Activated CD8-positive, alpha-beta memory T cell treated with anti-CD3 and anti-CD28 coated beads for 1 hour (primary cell): ENCODE measurements at places on chromosomes 11 and 22.

GRCh38 chr22:28024422-28024888 is 105.4 kb upstream of the PITPNB start:
- DNase-seq = no peak

DNA sequence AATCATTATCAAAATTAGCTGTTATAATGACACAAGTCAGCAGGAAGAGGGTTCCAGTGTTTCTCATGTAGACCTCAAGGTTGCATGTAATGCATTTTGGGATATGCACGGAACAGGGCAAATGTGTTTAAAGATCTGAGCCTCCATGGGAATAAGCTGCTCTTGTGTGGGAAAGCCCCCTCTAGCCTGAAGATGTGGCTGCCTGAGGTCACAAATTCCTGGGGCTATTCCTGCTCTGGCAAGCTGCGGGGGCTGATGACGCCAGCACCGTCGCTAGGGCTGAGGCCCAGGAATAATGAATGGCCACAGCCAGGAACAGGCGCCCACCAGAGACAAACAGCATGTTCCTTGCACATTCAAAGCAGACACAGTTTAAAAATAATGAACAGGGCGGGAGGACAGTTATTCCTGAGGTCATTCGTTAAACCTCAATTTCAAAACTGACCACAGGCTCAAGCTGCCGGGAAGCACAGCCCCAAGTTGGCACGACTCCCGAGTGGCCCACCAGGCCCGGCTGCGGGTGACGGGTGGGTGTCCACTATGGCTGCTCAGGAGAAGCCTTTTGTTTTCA is 11.7 kb downstream of the OSBPL5 start:
- DNase-seq = no peak

DNA sequence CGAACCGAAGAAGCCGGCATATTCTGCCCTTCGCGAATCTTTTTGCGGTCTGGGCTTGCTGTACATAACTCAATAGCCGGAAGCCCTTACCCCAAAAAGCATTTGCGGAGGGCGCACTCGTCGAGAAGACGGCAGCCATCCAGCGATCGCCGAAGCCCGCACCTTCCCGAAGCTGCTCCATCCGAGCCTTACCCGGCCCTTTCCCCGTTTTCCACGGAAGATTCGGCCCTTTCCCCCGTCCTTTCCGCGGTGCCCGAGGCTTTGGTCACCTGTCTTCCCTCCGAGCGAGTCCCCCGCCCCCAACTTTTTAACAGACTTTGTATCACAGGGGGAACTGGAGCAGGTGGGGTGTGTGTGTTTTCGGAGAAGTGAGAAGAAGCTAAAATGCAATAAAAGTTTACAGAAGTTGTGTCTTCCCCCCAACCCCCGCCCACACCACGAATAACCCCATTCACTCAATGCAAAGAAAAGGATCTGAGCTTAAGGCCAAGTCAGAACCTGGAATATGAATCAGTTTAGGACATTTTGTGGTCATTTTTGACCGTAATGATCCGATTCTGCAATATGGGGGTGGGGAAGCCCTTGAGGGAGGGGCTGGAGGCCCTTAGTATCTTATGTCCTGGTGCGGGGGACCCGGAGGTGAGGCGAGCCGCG is 99.0 kb upstream of the HSD17B12 start:
- no peak for DNase-seq

- no peak for DNase-seq
These were observed 998 bp downstream of the BAIAP2L2 start for GRCh38 chr22:38109371-38110001.

DNA sequence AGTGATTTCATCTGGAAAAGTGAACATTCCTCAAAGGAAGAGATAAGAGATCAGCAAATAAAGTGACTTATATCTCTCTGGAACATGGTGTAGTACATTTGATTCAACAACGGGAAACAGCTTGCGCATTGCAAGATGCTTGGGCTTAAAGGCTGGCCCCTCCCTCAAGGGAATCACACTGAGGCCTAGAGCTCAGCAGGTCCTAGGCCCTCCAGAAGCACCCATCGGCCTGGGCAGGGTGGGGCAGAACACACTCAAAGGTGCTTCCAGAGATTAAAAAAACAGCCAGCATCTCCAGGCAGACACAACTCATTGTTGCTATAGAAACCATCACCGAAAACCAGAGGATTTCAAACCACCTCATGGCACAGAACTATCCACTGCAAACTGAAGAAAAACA is 69.0 kb upstream of the ARFGAP3 start:
- no peak for DNase-seq

DNA sequence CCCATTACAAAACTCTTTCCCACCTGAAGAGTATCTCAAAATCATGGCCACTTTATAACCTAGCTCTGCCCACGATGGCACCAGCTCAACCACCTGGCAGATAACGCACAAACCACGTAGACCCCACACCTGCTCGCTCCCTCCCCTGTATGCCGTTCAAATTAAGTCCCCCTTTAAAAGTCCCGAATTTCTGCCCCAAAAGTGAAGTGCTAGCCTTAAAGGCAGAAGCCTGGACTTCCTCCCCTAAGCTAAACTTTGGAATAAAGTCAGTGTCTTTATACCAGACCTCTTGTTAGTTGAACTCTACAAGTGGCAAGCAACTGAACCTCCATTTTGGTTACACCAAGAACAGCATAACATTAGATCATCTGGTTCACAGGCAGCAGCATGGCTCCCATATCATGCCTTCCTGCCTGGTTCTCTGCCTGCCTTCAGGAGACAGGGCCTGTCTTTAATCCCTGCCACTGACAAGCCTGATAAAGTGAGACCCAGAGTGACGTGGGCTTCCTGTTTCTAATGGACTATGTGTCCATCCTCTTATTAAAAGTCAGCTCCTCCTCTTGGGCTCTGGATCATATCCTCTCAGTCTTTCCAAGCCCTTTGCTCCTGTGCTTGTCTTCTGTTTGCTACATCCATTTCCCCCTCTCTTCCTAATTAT is 32.6 kb upstream of the NNMT start:
- no peak for DNase-seq

GRCh38 chr11:78341841-78342240 is 75.8 kb downstream of the GAB2 start:
- no peak for DNase-seq

- DNase-seq = no peak
These were observed 243.4 kb upstream of the POU2AF2 start for GRCh38 chr11:111001986-111002611.

- DNase-seq = no peak
These were observed 40.9 kb upstream of the BIRC3 start for GRCh38 chr11:102276362-102276761.

- no peak for DNase-seq
These were observed 65.8 kb upstream of the WNT7B start for GRCh38 chr22:46042786-46043185.

DNA sequence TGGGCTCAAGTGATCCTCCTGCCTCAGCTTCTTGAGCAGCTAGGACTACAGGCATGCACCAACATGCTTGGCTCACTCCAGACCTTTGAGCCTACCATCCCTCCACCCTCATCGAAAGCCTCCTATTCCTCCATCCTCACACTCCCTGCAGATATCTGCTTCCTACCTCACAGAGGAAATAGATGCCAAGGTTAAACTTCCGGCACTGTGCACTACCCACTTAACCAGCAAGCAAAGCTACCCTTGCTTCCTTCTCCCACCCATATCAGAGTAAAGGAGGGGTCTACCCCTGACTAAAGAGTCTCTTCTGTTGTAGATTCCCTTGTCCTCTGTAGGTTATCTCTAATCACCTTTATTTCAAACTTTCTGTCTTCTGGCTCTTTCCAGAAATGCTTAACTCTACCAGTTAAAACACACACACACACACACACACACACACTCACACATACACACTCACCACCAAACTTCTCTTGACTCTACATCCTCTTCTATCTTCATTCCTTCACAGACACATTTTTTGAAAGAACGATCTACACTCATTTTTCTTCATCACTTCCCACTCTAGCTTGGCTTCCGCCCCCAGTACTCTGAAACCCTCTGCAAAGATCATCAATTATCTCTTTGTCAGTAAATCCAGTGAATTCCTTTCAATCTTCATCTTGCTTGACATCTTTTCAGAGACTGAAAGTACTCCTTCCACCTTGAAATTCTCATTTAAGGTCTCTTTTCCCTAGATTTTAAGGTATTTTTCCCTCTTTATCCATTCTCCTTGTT is 10.9 kb upstream of the SIK2 start:
- DNase-seq = no peak

GRCh38 chr22:21858025-21858764 is 9.2 kb downstream of the MAPK1 start:
- no peak for DNase-seq

DNA sequence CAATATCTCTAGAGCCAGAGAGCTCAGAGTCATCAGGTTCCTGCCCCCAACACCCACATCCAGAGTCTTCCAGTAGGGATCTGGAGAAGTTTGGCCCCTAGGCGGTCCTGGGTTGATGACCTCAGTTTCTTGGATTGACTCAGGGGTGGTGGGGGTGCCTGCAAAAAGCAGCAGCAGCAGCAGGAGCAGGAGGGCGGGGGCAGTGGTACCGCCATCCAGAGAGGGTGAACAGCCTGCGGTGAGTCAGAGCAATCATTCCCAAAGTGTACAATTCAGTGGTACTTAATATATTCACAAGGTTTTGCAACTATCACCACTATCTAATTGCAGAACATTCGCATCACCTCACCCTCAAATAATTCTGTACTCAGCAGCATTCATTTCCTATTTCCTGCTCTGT is 9.9 kb upstream of the SEC14L3 start:
- no peak for DNase-seq

GRCh38 chr11:20010156-20010850 is 150.0 kb downstream of the DBX1 start:
- no peak for DNase-seq

DNA sequence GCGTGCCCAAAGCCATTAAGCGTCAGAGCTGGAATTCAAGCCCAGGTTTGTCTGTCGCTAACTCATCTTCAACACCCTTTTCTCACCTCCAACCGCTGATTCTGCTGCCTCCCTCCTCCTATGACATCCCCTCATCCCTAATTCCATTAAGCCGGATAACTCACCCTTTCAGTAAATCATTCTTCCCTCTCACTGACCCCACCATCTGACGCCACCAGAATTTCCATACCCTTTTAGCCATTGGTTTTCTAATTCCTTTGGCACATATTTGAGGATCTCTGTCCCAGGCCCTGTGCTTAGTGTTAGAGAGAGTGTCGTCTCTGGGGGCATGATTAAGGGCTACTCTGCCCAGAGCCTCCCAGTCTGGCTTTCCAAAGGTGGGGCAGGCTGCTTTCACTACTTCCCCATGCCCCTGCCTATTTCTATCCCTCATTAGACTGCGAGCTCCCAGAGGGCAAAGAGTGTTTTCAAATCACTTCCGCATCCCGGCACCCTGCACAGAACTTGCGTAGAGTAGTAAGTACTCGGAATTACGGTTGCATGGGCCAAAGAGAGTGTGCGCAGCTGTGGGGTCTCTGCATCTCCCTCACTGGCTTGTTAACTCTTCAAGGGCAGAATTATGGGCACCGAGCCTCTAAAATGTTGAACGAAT is 3.9 kb downstream of the KLHL35 start:
- no peak for DNase-seq

- no peak for DNase-seq
These were observed 14.4 kb downstream of the OVCH2 start for GRCh38 chr11:7691759-7692350.

DNA sequence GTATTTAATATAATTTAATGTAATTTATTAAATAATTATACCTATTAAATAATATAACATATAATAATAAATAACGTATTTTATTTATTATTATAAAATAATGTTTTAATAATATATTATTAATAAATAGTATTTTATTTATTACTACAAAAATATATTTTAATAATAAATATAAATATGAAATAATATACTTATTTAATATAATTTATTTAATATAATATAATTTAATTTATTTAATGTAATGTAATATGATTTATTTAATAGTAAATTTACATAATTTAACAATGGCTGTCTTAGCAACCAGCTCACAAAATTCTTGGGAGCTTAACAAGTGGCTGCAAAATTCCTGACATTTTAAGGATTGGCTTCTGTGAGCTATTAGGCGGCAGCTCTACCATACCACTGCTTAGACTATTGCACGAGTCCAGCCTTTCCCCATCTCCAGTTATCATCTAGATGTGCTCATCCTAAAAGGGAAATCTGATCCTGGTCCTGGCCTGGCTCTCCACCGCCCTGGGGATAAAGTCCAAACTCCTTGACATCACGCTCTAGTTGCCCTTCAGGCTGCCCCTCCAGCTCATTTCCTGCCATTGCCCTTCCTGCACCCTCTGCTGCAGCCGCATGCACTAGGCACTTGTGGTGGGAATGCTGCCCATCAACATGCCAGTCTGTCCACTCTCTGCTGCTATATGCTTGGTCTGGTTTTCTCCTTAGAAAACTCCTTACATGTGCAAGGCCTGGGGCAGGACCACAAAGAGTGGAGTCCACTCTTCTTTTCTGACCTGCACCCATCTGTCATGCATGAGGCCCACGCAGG is 9.8 kb downstream of the MMP20 start:
- DNase-seq = no peak

GRCh38 chr11:95516786-95517185 is 272.8 kb downstream of the FAM76B start:
- no peak for DNase-seq

DNA sequence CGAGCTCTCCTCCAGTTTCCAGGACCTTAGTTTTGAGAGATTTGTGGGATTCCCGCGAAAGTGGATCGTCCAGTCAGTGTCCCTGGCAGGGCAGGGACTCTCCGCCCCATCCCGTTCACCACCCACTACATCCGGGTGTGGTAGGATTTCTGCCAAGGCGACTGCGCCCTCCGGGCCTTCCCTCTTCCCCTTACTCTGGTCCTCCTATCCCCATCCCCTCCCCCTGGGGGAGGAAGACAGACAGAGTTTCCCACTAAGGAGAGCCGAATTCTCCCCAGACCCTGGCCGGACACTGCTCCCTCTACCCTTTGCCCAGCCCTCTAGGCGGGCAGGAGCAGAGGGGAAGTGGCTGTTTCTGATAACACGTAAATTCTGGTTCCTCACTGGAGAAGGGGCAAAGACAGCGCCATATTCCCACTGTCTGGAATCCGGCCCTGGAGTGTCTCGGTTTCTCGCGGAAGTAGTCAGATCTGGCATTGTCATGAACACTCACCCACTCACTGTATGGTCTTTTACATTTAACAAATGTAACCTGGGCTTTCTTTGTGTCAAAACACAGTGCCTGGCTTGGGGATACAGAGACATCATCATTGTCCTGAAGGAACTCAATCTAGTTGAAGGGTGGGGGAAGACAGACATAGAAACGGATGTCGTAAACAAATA is 1.1 kb upstream of the NECTIN1 start:
- no peak for DNase-seq

- DNase-seq = no peak
These were observed 77.4 kb downstream of the HIPK3 start for GRCh38 chr11:33334627-33335026.

DNA sequence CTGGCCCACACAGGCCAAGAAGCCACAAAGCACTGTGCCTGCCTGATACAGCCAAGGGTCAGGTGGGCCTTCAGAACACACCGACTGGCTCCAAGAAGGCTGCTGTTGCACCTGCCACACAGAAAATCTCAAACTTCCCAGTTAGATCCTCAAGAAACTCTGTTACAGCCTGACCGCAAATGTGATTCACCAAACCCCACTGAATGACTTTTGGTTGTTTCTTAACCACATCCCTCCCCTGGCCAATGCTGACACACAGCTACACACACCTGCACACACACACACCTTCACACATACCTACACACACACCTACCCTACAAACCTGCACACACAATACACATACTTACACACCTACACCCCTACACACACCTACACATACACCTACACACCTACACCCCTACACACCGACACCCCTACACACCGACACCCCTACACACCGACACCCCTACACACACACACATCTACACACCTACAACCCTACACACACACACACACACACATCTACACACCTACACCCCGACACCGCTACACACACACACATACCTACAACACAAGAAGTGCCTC is 31.5 kb downstream of the CDKN1C start:
- no peak for DNase-seq
